Nephron progenitor cell (in vitro differentiated cells): ENCODE measurements at places on chromosomes 2 and 18.

DNA sequence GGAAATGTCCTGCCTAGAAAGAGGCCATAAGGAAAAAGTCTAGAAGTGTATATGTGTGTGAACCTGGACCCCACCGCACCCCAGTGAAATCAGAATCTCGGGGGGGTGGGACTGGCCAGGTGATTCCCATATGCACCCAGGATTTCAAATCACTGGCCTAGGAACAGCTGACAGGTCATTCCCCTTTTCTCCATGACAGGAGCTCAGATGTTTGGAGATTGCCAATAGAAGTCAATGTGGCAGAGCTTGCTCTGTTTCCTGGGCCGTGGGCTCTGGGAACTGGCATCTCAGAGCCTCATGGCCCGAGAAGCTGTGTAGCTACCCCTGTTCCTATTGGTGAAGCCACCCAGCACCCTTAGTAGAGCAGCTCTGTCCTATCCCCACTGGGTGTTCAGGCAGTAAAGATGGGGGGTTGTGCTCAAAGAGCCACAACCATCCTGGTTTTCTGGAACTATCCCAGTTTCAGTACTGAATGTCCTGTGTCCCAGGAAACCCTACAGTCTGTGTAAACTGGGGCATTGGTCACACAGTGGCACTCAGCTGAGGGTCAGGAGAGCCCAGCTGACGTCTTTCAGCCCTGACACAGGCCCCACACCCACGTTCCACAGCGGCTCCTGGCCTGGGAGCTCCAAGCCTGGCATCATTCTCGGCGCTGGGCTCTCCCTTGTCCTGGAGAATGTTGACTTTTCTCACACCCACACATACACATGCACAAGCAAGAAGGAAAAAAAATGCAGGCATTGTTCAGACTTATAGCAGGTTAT, 18.9 kb downstream of the GNLY start:
- no peaks in the 10 kb centered on the region for H3K36me3 ChIP-seq
- peaks cover 31% of the 10 kb centered on the region for H3K4me1 ChIP-seq
- H3K4me3 ChIP-seq = no peak overlapping the region
- no peak for DNase-seq
- peaks cover 15% of the 10 kb centered on the region for H3K27me3 ChIP-seq
- no peak overlapping the region for H3K27ac ChIP-seq

GRCh38 chr18:75179819-75180600, 28.9 kb downstream of the PTGR3 start:
- no peak overlapping the region for H3K4me3 ChIP-seq
- peaks cover 4% of the 10 kb centered on the region for H3K27me3 ChIP-seq
- peak overlapping the region; percentile 56 for H3K27ac ChIP-seq

- no peak overlapping the region for H3K27ac ChIP-seq
- H3K4me3 ChIP-seq = no peak overlapping the region
- DNase-seq = no peak
- H3K4me1 ChIP-seq = no peaks in the 10 kb centered on the region
- no peaks in the 10 kb centered on the region for H3K36me3 ChIP-seq
Measured at GRCh38 chr2:182360663-182361260, 66.1 kb downstream of the PDE1A start.

GRCh38 chr2:176643646-176644045, 374.4 kb downstream of the MTX2 start:
- no peaks in the 10 kb centered on the region for H3K36me3 ChIP-seq
- no peak overlapping the region for H3K27ac ChIP-seq
- DNase-seq = peak; percentile 55
- peaks cover 7% of the 10 kb centered on the region for H3K27me3 ChIP-seq

GRCh38 chr2:104545055-104545454, 308.9 kb upstream of the POU3F3 start:
- H3K27ac ChIP-seq = no peak overlapping the region
- H3K4me1 ChIP-seq = no peaks in the 10 kb centered on the region
- no peaks in the 10 kb centered on the region for H3K36me3 ChIP-seq

- peaks cover 35% of the 10 kb centered on the region for H3K4me1 ChIP-seq
- H3K4me3 ChIP-seq = no peak overlapping the region
- no peak for DNase-seq
- H3K27ac ChIP-seq = no peak overlapping the region
Measured at GRCh38 chr2:26904839-26905238, 56.9 kb downstream of the DPYSL5 start.

DNA sequence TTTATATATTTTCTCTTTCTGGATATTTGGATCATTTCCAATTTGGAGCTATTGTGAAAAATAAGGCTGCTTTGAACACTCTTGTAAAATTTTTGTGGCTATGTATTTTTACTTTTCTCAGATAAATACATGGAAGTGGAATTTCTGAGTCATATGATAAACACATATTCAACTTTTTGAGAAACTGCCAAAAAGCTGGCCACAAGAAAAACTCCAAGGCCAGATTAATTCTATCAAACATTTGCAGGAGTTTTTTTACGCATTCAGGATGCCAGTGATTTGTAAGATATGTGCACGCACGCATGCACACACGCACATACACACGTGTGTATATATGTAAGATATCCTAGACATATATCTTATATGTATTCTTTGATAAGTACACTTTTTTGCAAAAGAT, 477.5 kb upstream of the SPHKAP start:
- DNase-seq = no peak
- no peaks in the 10 kb centered on the region for H3K4me1 ChIP-seq
- H3K27me3 ChIP-seq = peaks cover 4% of the 10 kb centered on the region

DNA sequence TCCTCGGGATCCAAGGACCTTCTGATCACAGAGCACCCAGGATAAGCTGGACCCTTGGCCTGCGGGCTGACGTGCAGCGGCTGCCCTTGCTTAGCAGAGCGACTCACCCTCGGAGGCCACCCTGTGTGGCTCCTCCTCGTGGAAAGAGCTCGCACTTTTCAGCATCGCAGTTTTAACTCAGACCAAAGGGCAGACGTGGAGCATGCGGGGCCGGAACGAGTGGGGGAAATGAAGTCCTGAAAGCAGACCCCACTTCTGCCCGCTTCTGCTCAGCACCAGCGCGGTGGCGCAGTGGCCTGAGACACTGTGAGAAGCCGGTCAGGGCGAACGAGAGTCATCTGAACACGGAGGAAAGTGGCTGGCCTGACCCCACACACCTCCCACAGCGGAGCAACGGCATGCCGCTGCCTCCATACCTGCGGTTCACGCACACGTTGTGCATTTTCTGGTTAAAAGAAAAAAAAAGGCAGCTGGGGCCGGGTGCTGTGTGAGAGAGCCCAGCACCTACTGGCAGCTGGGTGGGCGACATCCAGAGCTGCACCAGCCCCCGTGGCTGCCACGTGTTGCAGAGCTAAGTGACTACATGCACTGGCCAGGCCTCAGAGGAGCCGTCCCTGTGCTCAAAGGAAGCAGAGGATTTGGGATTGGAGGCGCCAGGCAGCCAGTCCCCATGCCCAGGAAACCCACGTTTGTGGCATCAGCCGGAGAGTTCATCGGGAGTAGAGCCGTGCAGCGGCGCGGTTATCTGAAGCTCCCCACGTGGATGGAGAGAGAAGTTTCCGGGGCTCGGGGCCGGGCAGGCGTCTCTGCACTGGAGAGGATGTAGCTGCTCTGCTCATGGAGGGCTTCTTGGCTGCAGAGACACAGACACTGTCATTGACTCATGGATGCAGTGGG, 89.7 kb downstream of the USP40 start:
- H3K27me3 ChIP-seq = no peaks in the 10 kb centered on the region
- peaks cover 12% of the 10 kb centered on the region for H3K4me1 ChIP-seq
- no peak for DNase-seq

- H3K36me3 ChIP-seq = no peaks in the 10 kb centered on the region
- no peak for DNase-seq
- peaks cover 18% of the 10 kb centered on the region for H3K4me1 ChIP-seq
- peaks cover 38% of the 10 kb centered on the region for H3K27me3 ChIP-seq
Measured at GRCh38 chr18:59909289-59910036, 9.7 kb downstream of the PMAIP1 start.

DNA sequence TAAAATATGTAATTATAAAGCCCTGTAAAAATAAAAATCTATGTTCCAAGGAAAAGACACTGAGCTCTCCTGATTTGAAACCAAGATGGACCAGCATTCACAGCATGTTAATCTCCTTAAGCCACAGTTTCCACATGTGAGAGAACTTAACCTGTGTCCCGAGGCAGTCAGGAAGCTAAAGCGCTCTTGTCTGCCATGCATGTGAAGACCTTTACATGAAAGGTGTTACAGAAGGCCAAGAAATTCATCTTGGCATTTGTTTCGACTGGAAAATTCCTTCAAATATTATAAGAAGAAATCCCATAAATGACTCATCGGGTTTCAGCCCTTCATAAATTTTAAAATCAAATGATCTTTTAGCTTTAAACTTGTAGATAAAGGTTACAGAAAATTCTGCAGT, 328.6 kb downstream of the CDH2 start:
- no peak overlapping the region for H3K4me3 ChIP-seq
- no peaks in the 10 kb centered on the region for H3K36me3 ChIP-seq
- H3K4me1 ChIP-seq = peaks cover 17% of the 10 kb centered on the region
- H3K27me3 ChIP-seq = no peaks in the 10 kb centered on the region

GRCh38 chr2:223165423-223166214, 113.6 kb downstream of the KCNE4 start:
- H3K36me3 ChIP-seq = no peaks in the 10 kb centered on the region
- H3K27me3 ChIP-seq = no peaks in the 10 kb centered on the region
- no peak for DNase-seq
- H3K4me3 ChIP-seq = no peak overlapping the region

DNA sequence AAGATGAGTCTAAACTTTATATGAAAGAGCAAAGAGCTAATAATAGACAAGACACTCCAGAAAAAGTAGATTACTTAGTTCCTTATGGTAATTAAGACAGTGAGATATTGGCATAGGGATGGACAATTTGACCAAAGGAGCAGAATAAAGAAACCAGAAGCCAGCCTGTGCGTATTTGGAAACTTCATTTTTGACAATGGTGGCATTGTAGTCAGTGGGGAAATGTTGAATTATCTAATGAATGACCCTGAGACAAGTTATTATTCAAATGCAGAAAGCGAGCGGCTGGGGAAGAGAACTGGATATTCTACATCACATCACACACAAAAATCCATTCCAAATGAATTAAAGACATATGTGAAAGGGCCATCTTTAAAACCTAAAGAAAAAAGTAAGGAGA, 144.3 kb downstream of the DTNB start:
- peaks cover 23% of the 10 kb centered on the region for H3K36me3 ChIP-seq
- peaks cover 3% of the 10 kb centered on the region for H3K27me3 ChIP-seq
- peaks cover 5% of the 10 kb centered on the region for H3K4me1 ChIP-seq
- DNase-seq = no peak
